ENCODE measurements at places on chromosomes 4 and X.

- DNase-seq: no peak
These were observed 56.6 kb downstream of the AASDH start for GRCh38 chr4:56330691-56331090.

DNA sequence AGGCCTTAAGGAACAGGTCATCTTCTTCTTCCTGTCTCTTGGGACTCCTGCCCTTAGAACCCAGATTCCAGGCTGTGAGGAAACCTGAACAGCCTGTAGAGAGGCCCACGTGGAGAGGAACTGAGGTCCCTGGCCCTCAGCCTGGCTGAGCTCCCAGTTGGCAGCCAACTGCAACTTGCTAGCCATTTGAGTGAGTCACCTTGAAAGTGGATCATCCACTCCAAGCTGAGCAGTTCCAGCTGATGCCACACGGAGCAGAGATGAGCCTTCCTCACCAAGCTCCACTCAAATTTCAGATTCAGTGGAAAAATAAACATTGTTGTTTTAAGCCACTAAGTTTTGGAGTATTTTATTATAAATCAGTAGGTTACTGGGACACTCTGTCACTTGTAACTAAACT lies 392.5 kb downstream of the BCOR start:
- DNase-seq: no peak

DNA sequence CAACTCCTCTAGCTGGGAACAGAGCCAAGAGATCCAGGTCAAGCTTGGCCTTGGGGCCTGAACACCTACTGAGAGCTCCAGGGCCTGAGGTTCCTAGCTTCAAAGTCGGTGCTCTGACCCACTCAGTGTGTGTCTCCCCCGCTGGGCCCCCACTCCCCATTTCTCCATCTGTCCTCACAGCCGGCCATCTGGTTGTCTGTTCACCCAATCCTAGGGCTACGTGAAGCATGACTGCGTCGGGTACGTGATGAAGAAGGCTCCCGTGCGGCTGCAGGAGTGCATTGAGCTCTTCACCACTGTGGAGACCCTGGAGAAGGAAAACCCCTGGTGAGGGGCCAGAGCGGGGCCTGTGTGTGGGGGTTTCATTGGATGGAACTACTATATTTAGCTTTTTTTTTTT lies 12.3 kb downstream of the USP11 start:
- no peak for DNase-seq

- DNase-seq: no peak
These were observed at the start of gene GPRIN3 for GRCh38 chr4:89307446-89308160. GPRIN3 (minus strand) TSS chr4:89307800; CDS start chr4:89250110, 57,690 bp downstream.

DNA sequence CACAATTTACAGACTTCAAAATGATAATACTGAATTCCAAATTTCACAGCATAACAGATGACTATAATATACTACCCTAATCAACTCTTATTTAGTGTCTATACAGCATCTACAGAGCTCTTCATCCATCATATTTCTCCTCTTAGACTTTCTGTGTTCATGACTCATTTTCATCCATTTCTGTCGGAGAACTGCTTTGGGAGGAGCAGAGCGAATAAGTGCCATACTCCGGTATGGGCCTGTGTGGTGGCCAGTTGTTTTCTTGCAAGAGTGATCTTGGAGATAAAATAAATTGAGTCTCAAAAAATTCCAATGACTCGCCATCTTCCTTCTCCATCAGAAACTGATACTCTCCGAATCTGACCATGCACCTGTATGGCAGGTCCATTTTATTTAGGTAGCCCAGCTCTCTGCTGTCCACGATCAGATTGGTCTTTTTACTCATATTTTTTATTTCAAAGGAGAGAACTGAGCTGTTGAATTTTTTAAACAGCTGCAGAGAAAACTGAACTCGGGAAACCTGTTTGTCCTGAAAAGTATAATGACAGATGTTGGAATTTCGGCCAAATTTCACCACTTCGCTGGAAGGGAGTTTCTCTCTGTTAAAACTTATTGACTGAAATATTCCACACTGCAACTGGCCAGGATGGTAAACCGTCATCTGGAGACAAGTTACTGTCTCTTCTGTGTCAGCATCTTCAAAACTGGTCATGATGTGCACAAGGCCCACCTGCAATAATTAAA lies 7.8 kb downstream of the TIFA start:
- no peak for DNase-seq
